ENCODE measurements at places on chromosomes 12 and 14.

GRCh38 chr12:3292677-3293412 lies 198.2 kb upstream of the PRMT8 start:
- DNase-seq = no peak

DNA sequence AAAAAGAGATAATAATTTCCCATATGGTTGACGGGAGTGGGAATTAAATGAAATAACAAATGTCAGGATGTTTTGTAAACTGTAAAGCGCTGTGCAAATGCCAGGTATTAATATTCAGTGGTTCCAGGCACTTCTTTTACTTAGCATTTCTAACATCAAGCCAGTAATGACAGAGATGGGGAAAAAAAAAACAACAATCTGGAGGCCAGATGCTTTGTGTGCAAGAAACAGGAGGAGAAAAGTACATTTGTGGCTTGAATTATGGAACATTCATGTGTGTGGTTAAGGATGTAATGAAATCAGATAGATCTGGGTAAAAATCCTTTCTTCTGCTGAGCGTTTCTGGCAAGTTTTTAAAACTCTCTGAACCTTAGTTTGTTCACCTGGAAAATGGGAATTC lies 509.6 kb downstream of the FUT8 start:
- DNase-seq = no peak

- DNase-seq = peak; percentile 58
Measured at GRCh38 chr12:63844391-63845341, at the start of gene SRGAP1. Gene SRGAP1 (plus strand): TSS chr12:63844700. CDS start chr12:63844817, 117 bp downstream.

- DNase-seq = no peak
Measured at GRCh38 chr14:76729953-76730505, 31.2 kb upstream of the VASH1 start.

DNA sequence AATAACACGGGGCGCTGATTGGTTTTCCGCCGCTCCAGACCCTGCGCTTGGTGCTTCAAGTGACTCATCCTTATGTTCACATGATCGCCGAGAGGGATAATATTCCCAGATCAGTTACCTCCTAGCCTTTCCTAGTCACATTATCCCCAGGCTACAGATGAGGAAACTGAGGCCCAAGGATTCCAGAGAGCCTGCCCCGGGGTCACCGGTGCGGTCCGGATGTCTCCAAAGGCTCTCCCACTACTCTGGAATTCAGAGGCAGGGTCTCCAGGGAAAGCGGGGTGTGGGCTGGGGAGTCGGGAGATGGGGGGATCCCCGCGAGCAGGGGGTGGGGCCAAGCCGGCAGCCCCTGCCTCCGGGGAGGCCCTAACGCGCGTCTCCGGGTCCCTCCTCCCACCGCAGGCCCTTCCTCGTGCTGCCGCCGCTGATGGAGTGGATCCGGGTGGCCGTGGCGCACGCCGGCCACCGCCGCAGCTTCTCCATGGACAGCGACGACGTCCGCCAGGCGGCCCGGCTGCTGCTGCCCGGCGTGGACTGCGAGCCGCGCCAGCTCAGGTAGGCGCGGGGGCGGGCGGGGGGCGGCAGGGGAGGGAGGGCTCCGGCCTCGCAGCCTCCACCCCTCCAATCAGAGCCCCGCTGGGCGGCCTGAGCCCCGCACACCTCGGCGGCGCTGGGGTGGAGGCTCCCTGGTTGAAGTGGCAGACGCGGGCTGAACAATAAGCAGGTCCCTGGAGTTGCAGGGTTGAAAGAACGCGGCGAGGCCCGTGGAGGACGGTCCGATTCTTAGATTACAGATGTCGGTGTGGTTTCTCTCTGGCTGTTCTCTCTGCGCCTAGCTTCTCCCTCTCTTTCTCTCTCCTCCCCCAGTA lies 104.6 kb upstream of the PWP1 start:
- no peak for DNase-seq

DNA sequence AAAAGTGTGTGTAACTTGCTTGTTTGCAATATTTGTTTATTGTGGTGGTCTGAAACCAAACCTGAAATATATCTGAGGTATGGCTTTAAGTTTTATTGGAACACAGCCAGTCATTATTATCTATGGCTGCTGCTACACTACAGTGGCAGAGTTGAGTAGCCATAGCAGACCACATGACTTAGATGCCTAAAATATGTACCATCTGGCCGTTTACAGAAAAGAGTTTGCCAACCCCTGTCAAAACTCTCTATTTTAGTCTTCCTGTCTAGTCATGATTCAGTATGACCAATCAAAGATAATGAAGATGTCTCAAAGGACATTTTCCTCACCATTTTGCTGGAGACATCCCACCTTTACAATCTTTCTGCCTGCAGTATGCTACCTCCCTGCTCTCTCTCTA lies 242.3 kb downstream of the ANO6 start:
- DNase-seq = no peak

DNA sequence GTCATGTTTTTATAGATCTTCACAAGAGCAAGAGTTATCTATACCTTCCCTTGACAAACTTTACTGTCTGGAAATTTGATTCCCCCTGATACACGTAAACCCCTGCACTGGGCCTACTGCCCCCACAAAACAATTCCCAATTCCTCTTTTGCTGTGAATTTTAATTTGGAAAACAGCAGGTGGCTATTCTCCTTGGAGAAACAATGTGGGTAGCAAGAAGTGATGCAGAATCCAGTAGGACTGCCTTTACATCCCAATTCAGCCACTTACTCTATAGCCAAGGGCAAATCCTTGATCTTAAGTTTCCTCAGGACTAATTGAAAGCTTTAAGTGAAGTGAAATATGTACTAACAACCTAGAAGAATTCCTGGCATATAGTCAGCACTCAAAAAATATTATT lies 129.3 kb downstream of the ACSS3 start:
- no peak for DNase-seq

GRCh38 chr14:106518054-106518943 lies 991.9 kb downstream of the TMEM121 start:
- DNase-seq = no peak

GRCh38 chr14:87457720-87458119 lies 535.3 kb downstream of the GALC start:
- no peak for DNase-seq

DNA sequence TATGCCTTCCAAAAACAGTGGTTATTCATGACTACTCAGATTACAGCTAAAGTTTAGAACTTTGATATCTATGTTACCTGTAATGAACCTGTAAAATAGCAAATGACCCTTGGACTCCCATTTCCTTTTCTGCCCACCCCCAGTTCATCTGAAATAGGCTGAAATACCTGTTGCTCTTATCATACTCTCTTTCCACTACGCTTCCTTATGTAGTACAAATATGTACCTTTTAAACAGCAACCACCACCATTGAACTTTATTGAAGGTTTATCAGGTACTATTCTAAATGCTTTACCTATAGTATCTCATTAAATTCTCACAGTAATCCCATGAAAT lies 239.7 kb downstream of the SSPN start:
- DNase-seq = no peak

DNA sequence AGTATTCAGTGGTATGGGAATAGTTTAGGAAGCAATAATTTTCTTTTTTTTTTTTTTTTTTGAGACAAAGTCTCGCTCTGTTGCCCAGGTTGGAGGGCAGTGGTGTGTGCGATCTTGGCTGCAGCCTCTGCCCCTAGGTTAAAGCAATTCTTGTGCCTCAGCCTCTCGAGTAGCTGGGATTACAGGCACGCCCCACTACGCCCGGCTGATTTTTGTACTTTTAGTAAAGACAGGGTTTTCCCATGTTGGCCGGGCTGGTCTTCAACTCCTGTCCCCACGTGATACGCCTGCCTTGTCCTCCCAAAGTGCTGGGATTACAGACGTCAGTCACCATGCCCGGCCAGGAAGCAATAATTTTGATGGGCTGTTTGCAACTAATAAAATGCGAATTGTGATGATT lies 62.1 kb downstream of the ATG14 start:
- DNase-seq = no peak

DNA sequence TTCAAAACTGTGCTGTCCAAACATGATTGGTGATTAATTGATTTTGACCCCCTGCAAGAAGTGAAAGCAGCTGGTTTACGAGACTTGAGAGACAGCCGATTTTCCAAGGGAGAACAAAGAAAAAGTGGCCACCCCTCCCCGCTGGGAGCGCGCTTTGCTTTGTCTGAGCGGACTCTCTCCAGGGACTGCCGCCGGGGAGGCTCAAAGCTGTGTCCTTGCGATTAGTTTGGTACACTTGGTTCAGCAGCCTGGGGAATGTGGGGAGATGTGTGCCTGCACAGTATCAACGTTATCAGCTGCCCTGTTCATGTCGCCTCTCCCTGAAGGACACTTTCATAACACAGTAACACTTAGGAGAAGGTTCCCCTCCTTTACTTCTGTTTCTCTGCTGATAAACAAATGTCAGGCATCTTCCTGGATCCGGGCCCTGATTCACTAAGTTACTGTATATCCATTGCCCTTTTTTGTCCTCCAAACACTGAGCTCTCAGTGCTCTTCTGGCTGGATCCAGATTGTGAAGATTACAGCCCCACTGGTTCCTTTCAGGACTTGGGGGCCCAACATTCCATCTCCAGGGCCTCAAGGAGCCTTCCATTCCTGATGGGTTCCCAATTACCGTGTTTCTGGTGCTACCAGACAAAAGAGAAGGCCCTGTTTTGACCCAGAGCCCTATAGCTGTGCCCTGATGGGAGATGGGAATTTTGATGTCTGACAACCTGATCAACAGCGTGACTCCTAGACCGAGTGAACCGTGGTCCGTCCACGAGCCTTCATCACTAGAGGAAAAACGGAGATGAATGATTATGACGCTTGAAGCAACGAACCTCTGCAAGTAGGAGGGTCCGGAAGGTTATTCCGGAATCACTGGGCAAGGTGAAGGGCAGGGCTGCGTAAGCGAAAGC lies 31.7 kb upstream of the TUBA1C start:
- DNase-seq = peak; percentile 75

GRCh38 chr14:50676814-50677516 lies 8.9 kb upstream of the SAV1 start:
- no peak for DNase-seq

DNA sequence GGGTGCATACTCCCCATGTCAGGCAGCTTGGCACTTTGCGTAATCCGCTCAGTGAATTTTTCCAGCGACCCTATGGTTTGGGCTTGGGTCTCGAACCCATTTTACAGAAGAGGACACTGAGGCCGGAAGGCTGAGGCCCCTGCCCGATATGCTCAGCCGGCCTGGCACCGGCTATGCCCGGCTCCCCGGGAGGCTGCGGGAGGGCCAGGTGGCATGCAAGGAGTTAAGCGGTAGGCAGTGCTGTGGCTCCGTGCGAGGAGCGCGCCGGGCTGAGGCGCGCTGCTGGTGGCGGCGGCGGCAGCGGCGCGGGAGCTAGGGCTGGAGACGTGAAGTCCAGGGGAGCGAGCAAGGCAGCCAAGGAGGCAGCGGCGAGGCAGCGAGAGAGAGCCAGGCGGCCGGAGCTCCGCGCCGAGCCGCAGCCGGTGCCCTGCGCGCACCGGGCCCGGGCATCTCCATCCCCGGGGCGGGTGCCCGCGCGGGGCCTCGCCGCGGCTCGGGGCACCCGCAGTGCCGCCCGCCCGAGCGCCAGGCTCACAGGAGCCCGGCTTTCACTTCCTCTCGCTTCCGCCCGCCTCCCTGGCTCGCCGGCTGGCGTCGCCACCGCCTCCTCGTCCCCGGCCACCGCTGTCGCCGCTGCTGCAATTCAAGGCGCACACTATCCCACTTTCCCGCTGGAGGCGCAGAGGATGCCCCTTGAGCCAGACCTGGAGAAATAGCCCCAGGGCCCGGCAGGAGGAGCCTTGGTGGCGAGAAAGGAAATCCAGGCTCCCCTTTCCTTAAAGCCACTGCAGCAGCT lies at the start of gene WSCD2:
WSCD2 (plus strand) TSS at position 272 of the 796 bp plus-strand sequence. CDS start 66,545 bp downstream, outside the sequence.
- peak; percentile 22 for DNase-seq

DNA sequence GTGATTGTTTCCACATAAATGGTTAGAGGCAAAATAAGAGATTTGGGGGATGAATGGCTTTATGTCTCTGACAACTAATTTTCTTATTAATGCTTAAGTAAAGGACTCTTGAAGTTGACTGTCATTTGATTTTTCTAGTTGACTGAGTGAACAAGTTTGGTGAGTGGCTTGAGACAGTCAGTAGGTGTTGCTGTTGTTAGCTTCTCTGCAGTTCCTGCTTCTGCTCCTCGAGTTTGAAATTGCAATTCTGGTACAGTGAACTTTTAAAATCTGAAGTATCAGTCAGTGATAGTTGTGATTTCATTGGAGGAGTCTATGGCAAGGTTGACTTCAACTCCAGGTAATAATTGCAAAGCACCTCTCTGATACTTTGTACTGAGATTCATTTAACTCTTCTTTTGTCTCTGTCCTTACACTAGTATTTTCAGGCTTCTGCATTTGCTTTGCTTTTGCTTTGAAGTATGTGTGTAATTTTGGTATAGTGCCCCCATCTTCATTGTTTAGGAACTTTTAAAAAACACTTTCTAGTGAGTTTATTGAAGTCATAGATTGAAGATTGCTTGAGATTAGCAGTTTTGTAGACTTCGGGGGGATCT lies 415.5 kb downstream of the PCNX1 start:
- no peak for DNase-seq

DNA sequence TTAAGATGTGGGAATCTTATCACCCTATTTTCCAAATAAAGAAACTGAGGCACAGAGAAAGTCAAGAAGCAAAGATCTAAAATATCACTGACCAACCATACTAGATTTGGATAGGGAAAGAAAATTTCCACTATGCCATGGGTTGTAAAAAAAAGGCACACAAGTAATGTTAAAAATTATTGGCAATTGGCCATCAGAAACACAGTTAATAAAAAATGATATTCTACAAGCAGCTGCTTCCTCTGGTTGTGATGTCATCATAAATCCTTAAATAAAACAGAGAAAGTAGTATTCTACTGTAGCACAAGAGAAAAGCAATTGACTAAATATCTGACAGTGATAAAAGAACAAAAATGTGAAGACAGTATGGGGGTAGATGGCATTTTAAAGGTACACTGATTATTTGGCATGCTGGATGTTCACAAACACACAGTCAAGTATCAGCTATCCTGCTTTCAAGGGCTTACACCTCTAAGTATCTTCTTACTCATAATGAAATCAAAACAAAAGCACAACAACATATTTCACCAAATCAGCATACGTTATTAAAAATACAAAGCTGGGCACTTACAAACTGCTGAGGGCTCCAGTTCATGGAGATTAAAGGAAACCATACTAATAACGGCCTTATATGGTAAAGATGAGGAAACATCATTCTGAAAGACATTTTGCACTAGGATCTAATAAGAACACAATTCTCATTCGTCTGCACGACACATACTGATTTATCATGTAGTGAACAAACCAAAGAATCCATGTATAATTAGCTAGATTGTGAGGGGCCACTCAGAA lies 45.7 kb downstream of the CORO1C start:
- DNase-seq = no peak

DNA sequence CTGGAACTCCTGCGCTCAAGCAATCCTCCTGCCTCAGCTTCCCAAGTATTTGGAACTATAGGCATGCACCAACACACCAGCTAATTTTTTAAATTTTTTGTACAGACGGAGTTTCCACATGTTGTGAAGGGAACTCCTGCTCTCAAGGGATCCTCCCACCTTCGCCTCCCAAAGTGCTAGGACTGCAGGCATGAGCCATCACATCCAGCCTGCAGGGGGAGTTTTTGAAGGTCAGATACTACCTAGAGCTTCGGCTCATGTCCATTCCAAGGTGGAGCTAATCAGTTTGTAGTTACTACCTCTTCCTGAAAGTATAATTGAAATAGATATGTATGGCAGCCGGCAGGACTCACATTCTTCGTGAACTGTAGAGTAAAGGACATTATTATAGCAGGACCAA lies 3.7 kb upstream of the TAS2R19 start:
- DNase-seq = no peak

Measured in hippocampal formation (tissue), 2 donors.